ENCODE measurements at places on chromosomes 3 and 15.

GRCh38 chr3:121835465-121835801 is 424 bp downstream of the EAF2 start:
- no peak for DNase-seq

DNA sequence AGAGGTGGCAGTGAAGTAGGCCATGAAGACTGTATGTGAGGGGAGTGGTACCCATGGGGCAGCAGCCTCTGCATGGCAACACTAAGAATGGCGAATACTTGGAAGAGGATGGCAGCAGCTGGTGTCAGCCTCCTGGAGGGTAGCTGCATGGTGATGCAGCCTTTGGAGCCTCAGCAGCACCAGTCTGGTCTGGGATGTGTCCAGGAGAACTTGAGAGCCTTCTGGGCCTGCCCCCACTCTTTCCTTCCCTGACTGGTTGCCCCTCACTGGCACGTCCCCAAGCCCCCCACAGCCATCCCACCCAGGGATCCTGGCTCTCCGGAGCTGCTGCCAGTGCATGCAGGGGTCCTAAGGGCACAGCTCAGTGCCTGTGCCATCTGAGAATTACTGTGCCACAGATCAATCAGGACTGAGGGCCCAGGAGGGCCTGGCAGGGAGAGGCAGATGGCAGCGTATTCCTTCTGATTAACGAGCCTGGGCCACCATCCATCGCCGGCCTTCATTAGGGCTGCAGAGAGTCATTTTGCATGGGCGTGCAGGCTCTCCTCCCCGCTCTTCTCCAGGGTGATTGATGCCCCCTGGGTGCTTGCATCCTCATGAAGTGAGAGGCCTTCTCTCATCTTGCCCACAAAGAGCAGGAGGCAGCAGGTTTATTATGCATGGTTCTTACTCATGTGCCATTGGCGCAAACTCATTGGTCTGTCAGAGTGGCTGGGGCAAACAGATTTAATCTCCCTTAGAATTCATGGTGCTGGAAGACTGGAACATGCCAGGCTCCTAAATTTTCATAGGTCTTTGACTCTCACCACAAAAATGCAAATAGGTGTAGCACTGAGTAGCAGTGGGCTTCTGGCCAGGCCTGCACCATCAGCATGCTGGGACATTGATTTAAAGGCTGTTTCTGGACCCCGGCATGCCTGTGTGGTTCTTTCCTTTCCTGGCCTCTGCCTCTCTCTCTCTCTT is 116.8 kb downstream of the EPHB1 start:
- no peak for DNase-seq

DNA sequence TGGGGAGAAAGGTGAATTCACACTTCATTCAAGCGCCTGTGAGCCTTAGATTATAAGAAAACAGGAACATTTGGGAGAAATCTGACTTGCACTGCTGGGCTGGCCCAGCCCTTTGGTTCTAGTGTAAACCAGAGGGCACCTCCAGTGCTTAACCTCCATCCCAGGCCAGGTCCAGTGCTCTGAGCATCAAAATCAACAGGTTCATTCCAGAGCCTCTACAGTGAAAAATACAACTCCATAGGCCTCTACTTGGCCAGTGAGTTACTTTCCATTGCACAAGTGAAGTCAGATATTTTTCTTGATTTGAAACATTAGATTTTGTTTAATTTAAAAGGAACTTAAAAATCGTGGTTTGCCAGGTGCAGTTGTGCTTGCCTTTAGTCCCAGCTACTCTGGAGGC is 3.0 kb downstream of the SNUPN start:
- DNase-seq, result no peak

GRCh38 chr3:154243353-154243752 is 80.9 kb downstream of the DHX36 start:
- DNase-seq, result no peak

GRCh38 chr3:60501314-60501713 is 749.9 kb downstream of the FHIT start:
- no peak for DNase-seq

DNA sequence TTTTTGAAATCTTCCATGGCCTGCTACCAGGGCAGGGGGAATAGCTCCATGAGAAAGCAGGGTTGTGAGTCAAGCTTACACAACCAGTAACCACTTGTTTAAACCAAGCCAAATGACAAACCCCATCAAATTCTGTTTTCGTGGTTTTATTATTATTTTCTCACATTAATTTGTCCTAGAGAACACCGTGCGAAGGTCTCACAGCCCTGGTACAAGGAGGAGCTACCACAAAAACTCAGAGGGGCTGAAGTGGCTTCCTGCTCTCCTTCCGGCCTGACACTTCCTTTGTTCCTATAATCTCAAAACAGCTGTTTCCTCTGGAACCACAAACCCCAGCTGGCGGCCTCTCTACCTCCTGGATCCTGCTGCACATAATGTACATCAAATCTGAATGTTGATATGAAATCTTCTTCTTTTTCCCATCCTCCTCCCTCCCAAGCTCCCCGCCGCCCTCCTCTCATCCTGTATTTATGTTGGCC is 375.9 kb downstream of the MCTP2 start:
- no peak for DNase-seq

DNA sequence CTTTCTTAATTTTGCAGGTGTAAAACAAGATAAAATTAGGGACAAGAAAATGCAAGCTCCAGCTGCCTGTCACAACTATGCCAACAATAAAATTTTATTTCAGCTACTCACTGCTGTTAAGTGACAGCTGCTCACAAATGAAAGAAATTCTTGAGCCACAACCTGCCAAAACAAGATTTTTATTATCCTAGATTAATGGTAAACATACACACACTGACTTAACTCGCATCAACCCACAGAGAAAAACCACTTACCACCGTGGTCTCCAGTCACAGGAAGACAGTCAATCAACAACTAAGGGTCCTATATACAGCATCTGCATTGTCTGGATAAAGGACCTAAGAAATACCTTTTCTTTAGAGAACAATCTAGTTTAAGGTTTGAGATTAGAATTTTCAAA is 31.3 kb downstream of the EFL1 start:
- no peak for DNase-seq

GRCh38 chr3:73399106-73399505 is 225.6 kb downstream of the PDZRN3 start:
- no peak for DNase-seq

DNA sequence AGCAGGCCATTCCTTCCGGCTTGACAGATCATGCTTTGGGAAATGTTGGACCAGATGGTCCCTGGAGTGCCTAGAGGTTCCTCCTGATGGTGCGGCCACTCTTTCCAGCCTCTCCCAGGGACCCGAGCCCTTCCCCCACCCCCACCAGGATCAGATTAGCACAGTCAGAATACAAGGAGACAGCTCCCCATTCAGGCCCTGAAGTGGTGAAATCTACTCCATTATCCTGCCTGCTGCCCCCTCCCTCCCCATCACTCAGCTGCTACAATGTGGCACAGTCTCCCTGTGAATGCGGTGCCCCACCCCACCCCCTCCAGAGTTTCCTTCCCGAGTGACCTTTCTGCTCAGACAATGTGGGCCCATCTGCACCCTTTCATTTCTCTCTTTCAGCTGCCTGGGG is 29.4 kb downstream of the RNU5B-1 start:
- DNase-seq, result no peak

DNA sequence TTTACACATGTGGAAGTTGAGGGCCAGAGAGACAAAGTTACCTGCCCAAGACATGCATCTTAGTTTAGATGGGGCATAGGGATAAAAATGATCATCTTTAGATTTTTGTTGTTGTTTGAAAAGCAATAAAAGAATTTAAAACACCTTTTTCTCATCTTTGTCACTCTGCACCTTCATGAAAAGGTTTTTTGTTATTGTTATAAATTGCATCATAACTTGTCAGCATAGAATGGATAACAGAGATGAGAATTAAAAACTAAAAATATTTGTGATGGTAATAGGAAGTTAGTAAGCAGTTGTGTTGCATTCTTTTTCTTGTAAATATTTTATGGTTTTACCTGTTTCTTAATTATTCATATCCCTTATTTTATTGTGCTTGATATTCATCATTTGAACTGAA is 13.4 kb upstream of the ZBTB47 start:
- no peak for DNase-seq

GRCh38 chr3:86673991-86674390 is 317.0 kb downstream of the VGLL3 start:
- DNase-seq, result no peak

DNA sequence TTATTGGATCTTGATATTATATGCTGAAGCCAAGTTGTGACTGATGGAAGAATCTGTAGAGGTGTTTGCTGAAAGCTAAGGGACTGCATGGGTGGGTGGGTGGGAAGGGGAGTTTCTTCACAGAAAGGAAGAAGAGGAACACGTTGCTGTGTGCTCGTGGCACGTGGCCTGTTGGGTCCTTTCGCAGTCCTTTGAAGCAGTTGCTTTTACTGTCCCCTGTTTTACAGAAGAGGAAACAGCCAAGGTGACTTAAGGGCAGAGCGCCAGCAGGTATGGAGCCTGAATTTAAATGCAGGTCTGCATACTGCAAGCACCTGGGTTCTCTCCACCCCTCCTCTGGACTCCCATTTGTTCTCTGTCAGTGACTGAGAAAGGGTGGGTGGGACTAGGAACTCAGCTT is 59.4 kb upstream of the PRR23C start:
- DNase-seq, result no peak

DNA sequence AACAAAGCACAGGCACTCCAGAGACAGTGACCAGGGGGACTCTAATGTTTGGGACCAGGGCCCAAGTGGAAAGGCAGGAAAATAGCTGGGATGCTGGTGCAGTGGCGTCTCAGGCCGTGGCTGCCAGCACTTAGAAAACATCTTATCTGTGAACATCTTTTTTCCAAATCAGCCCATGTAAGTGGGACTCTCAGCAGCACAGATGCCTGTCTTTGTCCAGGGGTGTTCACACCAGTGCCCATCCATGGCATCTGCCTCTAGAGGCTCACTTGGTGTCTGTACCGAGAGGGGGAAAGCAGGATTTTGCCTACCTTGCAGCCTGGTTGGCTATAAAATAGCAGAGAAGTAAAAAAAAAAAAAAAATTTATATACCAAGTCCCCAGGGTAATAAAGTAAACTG is 26.7 kb downstream of the SLC12A8 start:
- DNase-seq, result no peak

DNA sequence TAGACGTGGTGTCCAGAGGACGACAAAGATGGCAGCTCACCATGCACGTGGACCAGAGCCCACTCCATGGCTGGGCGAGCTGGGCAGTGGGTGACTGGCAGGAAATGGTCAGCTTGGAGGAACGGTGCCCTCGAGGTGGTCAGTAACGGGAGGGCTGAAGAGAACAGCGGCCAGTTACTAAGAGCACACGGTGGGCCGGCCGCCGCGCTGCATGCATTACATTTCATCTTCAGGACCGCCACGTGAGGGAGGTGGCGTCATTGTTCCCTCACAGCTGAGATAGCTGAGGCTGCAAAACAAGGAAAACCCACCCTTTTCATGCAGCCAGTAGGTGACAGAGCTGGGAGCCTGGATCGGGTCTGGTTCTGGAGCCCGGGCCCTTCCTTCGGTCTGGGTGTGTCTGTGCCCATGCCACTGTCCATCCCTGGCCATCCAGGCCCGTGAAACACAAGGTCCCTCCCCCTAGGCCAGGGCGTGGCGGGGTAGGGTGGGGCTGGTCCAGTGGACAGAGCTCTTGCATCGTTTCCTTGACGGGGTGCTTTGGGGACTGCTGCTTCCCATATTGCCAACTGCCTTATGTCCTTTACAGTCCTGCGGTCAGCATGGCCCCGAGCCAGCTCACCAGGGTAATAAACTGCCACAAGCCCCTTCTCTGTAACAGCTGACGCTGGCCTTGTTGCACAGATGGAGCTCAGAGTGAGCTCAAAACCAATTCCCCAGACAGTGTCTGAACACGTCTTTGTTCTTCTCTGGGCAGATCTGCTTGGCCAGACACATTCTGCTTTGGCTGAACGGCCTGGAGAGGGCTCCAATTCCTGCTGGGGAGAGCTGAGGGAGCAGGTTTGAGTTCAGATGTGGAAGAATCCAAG is 51.8 kb downstream of the RGMA start:
- DNase-seq, result no peak

GRCh38 chr3:77247061-77247460 is 207.2 kb downstream of the ROBO2 start:
- DNase-seq, result no peak

- no peak for DNase-seq
Measured at GRCh38 chr15:38257676-38258075, 5.0 kb downstream of the SPRED1 start.
